Non-pigmented ciliary epithelial cell (primary cell): ENCODE measurements at places on chromosomes 3 and 15.

DNA sequence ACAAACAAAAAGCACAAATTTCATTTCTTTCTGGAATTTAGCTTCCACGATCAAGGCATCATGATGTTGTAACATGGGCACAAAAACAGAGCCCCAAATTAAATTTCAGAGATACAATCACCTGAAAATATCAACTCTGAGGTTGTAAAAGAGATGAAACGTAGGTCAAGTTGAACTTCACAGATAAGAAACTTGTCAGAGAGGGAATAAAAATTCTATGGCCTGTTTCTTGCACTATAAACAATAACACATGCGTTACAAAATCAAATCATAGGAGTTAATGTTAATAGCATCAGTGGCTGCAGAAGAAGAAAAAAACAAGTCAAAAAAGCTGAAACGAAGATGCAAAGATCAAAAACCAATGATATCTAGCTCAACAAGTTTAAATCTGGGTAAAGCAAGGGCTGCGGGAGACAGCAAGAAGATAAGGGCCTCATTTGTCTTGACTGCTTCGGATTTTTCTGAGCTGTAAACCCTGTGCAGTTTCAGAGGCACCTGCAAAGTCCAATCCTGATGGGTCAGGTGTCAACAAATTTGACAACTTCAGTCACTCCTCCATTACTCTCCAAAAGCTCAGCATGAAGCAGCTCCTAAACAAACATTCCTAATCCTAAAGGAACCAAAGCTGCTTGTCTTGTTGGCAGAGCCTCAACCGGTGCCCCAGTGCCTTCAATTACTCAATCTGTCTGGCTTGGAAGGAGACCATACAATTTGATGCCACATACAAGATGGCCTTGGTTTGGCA is 219.8 kb downstream of the STT3B start:
- DNase-seq, result no peak

DNA sequence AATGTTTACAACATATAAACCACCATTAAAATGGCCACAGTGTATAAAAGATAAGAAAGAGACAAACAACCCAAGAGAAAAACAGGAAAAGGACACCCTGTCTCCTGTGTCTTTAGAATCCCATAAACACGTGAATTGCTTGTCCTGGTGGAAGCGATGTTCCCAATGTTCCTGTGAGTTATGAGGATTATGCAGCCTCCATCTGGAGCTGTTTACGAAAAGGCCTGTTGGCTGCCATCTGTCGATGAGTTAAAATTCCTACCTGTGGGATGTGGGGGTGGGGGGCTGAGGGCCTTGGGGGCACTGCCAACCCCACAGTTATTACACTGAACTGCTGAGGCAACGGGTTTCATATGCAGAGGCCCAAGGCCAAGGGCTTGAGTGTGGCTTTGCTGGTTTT is 13.6 kb downstream of the NISCH start:
- no peak for DNase-seq

DNA sequence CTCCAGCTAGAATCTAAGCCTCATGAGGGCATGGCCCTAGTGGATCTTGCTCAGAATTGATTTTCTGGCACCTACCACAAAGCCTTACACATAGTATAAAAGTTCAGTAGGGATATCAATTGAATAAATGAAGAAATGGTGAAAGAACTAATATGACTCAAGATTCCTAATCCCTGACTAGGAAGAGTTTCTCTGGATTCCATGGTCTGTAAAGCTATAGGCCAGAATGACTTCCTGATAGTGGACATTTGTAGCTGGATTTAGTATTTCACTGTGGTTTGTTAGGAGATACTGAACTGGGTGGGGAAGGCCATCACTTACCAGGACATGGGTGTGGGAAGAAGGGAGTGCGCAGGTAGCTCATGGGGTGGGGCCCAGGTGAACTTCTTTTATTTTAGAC is 168.9 kb downstream of the RAP2B start:
- no peak for DNase-seq

DNA sequence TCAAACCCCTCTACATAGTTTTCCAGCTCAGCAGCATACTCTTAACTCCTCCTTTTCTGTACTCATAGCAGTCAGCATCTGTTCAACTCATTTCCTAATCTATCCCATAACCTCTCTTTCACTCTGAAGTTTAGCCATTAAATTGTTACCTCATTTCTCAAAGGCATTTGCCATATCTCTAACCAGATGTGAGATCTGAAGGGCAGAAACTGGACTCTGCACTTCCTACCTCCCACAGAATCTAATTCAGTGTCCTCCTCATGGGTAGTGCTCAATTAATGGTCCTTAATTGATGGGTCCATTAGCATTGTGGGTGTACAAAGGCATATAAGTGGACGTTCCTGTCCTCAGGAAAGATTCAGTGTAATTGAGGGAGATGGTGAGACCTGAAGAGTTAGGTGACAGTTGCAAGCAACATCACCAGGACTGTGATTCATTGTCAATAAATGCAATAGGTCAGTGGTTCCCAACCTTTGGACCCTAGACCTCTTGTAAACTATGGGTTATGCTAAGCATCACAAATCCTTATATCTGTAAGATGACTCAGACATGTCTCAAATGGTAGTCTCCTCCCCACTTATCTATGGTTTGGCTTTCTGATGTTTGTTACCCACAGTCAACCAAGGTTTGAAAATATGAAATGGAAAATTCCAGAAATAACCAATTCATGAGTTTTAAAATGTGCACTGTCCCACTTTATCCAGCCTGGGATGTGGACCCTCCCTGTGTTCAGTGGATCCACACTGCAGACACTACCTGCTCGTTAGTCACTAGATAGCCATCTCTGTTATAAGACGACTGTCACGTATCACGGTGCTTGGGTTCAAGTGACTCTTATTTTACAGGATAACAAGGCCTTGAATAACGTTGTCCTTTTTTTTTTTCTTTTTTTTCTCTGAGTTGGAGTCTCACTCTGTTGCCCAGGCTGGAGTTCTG is 25.0 kb upstream of the UACA start:
- no peak for DNase-seq

GRCh38 chr15:75008629-75009326 is 13.4 kb downstream of the SCAMP5 start:
- no peak for DNase-seq

GRCh38 chr15:70121624-70122302 is 24.0 kb upstream of the TLE3 start:
- DNase-seq, result no peak

DNA sequence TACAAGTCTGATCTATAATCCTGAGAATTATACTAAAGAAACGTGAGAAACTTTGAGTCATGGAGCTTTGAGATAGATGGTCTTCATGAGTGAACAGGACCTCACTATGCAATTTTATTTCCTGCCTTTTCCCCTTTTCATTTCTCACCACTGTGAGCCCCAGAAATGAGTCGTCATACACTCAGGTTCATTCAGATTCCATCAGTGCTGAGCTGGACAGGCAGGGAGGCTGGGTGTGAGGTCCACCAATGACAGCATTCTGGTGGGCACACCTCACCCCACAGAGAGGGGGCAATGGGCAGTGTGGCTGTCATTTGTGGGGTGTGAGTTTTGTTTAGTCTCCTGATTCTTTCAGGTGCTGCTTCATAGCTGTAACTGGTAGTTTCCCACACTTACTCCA is 16.9 kb downstream of the TIGIT start:
- DNase-seq, result no peak

GRCh38 chr15:41950127-41950483 is 22.3 kb downstream of the EHD4 start:
- no peak for DNase-seq

GRCh38 chr15:37044915-37045648 is 55.3 kb downstream of the MEIS2 start:
- DNase-seq, result no peak

GRCh38 chr3:43268636-43269035 is 17.7 kb upstream of the SNRK start:
- no peak for DNase-seq

- no peak for DNase-seq
Observed at GRCh38 chr15:89205991-89206585, 15.3 kb downstream of the RLBP1 start.

DNA sequence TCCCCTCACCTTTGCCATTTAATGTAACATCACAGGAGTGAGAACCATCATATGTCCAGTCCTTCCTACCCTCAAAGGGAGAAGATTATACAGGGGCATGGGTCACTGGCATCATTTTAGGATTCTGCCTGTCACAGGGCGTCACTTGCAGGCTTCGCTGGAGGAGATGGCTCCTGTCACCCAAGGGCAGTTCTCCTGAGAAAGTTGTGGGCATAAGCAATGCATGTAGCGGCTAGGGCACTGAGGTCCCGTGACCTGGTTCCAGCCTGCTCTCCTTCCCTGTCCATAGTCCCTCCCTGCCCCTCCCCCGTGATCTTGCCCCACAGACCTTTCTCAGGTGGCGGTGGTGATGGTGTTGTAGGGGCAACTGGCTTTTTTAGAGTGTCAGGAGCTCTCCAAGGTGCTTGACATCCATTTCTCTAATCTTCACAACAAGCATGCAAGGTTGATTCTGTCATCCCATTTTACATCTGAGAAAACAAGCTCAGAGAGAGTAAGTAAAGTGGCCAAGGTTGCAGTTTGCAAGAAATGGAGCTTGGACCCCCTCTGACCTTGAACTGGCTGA is 241.5 kb upstream of the CTDSPL start:
- DNase-seq, result no peak

DNA sequence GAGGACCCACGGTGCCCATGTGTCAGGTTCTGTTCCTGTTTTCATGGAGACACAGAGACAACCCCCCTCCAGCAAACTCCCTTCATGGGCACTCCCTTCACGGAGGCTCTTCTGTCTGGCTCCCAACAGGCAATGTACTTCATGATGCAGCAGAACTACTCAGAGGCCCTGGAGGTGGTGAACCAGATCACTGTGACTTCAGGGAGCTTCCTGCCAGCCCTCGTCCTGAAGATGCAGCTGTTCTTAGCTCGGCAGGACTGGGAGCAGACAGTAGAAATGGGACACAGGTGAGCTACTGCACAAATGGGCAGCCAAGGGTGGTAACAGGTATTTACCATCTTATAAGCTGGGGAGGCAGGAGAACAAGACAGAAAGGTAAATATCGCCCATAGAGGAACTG is 7.0 kb downstream of the TTC21A start:
- no peak for DNase-seq

GRCh38 chr3:113912552-113913236 is 35.1 kb upstream of the ZDHHC23 start:
- peak; percentile 27 for DNase-seq

- no peak for DNase-seq
Observed at GRCh38 chr3:13662238-13662847, 113.4 kb downstream of the FBLN2 start.

- no peak for DNase-seq
Observed at GRCh38 chr3:101017017-101017416, 23.8 kb upstream of the ABI3BP start.

DNA sequence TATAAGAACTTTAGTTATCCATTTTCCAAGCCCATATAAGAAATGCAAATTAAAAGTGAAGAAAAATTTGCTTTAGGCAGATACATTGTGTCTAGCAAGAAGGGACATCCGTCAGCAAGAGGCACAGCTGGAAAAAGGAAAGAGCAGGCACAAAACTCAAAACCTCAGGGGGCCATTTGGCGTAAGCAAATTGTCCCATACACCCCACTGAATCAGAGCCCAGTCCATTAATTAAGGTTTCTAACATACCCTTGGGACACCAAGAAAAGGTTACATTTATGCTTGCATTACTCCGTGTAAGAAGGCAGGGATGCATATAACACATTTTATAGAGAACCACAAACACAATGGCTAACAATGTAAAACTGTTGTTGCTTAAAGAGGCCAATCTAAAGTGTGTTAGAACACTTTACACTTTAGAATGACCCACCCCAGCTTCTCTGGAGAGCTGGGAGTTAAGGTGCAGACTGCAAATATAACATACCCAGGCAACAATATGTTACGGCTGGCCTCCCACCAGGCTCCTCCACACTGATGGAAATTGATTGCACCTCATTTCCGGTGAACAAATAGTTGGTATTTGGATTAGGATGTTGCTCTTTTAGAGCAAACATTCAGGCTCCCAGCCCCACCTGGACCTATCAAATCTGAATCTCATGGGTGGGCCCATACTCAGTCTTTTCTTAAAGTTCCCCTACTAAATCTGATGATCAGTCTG is 23.2 kb downstream of the SEMA5B start:
- DNase-seq, result no peak
